ENCODE measurements at places on chromosomes 12 and 14.

DNA sequence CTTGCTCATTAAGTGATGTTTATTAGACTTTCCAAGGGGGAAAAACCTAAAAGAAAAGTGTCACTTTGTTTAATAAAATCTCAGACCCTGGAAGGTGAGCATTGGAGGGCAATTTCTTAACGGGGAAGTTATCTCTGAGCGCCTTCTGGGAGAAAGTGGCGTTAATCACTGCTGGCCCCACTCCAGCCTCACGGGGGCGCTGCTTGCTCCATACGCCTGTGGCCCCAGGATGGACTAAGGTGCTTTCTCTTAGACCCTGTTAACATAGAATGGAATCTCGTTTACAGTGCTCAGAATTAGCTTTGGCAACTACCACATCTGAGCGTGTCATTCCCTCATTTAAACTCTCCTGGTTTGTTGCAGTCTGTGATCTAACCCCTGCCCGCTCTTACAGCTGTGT is 16.4 kb upstream of the PRIMA1 start:
- DNase-seq = no peak

DNA sequence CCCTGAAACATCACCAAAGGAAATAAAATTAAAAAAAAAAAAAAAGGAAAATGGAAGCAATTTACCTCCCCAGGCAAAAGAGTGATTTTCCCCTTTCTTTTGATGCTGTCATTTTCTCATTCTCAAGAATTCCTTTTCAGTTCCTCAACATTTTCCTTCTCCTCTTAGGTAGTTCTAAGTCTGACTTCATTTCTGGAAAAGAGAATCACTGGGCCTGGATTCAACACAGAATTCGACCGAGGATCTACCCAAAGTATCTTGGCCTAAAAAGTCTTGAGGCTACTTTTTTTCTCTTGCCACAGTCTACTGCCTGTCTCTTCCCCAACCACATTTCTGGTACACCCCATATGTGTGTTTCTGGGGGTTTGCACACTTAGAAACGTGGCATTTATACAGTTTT is 717.8 kb upstream of the TBX3 start:
- DNase-seq = no peak

GRCh38 chr12:9333161-9333560 is 125.0 kb upstream of the PZP start:
- no peak for DNase-seq

DNA sequence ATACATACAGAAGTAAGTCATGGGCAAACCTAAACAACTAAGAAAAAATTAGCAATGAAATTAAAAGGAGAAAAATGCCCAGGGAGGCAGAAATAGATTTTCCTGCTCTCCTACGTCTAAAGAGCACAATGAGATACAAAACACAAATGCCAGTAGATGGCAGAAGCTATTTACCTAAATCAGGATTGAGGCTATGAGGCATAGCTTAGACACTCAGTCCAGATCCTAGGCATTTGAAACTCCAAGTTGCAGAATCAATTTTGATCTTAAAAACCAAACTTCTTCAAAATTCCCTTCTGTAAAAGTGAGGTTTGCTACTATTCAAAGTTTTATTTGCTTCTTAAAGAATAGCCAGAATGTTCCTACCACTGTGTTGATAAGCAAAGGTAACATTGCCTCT is 368.6 kb downstream of the DAD1 start:
- no peak for DNase-seq

DNA sequence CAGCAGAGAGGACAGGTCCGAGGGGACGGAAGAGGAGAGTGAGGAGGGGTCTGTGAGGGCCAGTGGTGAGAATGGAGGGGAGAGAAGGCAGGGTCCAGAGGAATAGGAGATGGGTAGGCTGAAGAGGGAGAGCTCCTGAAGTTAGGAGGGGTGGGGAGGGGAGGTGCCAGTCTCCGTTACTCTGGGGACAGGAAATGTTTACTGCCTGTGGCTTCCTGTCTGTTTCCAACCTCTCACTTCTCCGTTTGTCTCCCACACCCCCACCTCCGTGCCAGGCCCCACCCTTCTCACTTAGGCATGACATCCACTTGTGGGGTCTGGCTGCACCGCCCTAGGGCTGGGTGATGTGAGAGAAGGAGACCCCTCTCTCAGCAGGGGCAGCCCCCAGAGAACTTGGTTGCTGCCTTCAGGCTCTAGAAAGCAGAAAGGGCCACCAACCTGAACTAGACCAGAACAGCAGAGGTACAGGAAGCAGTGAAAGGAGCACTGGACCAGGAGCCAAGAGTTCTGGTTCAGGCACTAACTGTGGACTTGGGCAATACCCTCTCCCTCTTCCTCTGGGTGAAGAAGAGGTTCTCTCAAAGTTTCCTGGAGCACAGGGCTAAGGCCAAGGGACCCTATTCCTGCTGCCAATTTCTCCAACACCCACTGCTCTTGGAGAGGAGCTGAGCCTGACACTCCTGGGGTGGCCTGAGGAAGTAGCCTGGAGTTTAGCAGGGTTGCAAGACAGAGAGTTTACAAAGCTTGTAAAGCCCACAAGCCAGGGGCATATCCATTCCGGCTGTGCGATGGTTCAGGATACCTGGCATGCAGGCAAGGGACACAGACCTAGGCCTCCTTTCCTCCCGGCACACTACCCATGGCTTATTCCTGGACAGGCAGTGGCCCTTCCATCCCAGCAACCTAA is 5.5 kb downstream of the ITGA5 start:
- DNase-seq = no peak

GRCh38 chr14:70036665-70037064 is 152.1 kb downstream of the SLC8A3 start:
- no peak for DNase-seq

DNA sequence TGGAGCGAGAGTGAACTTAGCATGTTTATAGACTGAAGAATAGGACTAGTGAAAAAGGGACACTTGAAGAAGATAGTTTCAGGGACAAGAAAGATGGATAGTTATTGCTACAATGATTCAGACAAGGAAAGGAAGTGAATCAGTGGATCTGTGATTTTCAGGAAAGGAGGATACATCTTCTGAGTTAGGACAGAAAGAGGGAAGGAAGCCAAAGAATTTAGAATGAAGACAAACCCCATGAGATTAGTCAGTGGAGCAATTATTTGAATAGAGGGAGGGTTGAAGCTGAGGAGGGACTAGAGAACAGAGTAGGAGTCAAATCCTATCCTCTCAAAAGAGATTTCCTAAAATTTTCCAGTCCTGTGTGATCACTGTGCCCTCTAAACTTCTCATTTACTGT is 282.7 kb downstream of the AKAP6 start:
- no peak for DNase-seq

DNA sequence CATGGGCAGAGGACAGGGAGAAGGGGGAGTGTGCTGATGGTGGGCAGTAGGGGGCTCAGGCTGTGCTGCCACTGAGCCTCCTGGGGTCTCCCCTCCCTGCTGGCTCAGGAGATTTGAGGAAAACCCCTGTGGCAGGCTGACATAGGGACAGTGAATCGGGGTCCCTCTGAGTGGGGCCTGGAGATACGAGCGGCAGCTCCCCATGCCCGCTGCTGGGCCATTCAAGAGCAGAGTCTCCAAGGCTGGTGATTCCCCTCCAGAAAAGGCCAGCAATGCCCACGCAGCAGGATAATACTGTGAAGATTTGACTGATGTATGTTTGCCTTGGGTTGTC is 288.7 kb upstream of the SFSWAP start:
- DNase-seq = no peak

All from DMS 273 treated with DMSO at 0.1 percent for 48 hours (cell line).